Cardiac fibroblast (primary cell): ENCODE measurements at places on chromosomes 4 and X.

DNA sequence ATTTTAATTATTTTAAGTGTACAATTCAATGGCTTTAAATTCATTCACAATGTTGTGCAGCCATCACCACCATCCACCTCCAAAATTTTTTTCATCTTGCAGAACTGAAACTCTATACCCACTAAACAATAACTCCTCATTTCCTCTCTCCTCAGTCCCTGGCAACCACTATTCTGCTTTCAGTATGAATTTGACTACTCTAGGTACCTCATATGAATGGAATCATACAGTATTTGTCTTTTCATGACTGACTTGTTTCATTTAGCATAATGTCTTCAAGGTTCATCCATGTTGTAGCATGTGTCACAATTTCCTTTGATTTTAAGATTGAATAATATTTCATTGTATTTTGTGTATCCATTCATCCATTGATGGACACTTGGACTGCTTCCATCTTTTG, 46.9 kb downstream of the KIF4A start:
- DNase-seq: no peak

DNA sequence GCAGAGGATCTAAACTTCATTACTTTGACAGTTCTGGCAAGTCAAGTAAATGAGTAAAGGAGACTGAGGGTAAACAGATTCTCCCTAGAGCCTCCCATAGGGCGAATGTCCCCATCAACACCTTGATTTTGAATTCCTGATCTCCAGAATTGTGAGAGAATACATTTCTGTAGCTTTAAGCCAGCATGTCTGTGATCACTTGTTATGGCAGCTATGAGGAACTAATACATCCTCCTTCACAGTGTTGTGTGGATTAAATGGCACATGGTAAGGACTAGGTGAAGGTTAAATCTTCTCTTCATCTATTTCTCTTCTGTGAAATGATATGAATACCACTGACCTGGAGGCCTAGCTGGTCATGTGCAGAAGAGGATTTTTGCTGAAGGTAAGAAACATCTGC, 137.3 kb downstream of the CPEB2 start:
- DNase-seq: no peak

GRCh38 chrX:56232221-56233082, at the start of gene KLF8:
Gene KLF8, plus strand, starts transcription at chrX:56232356. Its CDS starts 979 bp downstream, at chrX:56233335.
- DNase-seq: peak; percentile 14

GRCh38 chr4:159159611-159160010, 56.7 kb downstream of the RAPGEF2 start:
- DNase-seq: no peak

DNA sequence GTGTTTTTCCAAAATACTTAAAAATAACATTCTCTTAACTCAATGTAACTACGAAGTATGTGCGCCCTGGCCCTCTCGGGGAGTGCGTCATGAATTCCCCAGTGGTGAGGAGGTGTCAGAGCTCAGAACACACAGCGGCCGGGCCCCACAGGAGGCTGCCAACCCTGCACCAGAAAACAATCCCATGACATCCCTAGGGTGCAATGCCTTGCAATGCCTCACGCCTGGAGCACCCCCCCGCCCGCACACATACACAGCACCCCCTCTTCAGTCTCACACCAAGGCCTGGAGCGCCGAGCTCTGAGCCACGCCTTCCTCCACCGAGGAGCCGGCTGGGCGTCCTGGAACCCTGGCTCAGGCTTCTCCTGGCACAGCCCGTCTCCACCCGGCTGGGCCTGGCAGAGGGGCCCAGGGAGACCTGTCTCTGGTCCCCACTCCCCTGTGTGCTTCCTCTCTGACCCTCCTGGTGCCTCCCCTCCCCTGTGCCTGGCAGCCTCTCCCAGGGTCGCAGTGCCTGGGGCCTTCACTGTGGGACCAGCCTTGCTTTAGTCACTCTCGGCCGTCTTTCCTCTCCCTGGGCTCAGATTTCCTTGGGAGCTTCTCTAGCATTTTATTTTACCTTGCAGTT, 108.2 kb upstream of the ADRA2C start:
- DNase-seq: peak; percentile 67

- no peak for DNase-seq
Observed at GRCh38 chr4:1542516-1543320, 136.5 kb upstream of the NKX1-1 start.

GRCh38 chr4:108714880-108715279, 48.0 kb downstream of the ETNPPL start:
- no peak for DNase-seq

DNA sequence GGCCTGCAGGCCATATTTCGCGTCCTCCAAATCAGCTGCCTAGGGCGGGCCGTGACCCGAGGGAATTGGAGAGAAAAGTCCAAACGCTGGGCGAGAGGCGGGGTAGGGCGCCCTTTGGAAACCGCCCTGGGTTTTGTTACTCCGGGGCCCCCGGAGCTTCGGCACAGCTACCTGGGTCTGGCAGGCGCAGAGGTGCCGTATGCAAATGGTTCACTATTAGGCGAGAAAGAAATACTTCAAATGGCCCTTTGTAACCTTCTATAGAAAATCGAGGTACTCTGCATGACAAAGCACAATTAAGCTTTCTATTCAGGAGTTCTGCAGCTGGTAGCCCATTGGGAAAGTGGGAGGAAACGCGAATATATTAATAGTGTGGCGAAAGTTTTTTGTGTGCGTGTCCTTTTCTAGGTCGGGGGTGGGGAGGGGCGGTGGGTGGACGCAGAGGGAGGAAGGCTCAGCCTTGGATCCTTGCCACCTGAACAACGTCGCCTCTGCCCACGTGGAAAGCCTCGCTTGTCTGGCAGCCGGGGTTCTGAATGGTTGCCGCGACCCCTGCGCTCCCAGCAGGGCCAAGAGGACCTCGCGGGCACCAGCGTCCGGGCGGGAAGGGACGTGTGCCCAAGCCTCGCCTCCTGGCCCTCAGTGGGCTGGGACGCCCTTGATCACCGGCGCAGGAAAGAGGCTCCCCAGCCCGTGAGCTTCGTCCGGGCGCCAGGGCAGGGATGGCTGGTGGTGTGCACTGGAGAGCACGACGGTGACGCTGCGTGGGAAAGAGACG, 9.5 kb downstream of the GSX2 start:
- DNase-seq: no peak

GRCh38 chr4:6892190-6892908, 17.3 kb upstream of the TBC1D14 start:
- DNase-seq: peak; percentile 65
